ENCODE measurements at places on chromosomes 5 and 9.
A peak's percentile ranks its signal among the peaks of the same experiment; 100 is the strongest.

DNA sequence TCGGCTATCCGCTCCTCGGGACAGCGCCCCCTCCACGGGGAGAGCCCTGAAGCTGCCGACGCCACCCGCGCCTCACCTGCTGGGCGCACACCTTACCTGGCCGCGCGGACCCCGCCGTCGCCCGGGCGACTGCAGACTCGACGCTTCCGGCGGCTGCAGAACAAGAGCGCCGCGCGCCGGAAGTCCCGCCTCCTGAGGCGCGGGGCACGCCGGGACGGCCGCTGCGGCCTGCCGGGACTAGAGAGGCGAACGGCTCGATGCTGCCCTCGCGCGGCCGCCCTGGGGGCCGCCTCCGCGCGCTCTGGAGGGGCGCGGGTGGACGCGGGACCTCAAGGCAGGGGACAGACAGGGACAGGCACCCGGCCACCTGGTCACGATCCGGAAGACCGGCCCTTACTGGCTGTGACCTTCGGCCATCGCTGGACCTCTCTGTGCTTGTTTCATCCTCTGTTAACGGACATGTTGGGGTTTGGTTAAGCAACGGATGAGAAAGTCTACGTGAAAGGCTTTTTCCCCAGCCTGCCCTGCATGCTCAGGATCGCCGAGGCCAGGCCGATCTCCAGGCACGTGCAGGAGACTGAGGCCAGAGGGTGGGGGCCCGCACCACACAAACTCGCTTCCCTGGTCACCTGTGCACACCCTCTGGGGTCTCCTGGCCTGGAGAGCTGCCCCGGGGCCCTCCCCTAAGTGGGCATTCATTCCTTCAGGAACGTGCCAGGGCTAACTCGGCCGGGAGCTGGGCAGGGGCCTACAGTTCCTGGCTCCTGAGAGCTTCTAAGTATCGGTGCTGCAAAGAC lies at the start of gene SNAPC4:
TSS of gene SNAPC4 (minus strand) at position 133 of the 797 bp plus-strand sequence. CDS start 1,742 bp downstream, outside the sequence.
- DNase-seq = peak; percentile 82

DNA sequence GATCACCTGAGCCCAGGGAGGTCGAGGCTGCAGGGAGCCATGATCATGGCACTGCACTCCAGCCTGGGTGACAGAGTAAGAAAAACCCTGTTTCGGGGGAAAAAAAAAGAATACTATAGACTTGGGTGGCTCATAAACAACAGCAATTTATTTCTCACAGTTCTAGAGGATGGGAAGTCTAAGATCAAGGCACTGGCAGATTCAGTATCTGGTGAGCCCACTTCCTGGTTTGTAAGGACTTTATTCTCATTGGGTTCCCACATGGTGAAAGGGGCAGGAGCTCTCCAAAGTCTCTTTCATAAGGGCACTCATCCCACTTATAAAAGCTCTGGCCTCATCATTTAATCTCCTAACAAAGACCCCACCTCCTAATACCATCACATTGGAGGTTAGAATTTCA lies 8.7 kb downstream of the HINT1 start:
- no peak for DNase-seq

DNA sequence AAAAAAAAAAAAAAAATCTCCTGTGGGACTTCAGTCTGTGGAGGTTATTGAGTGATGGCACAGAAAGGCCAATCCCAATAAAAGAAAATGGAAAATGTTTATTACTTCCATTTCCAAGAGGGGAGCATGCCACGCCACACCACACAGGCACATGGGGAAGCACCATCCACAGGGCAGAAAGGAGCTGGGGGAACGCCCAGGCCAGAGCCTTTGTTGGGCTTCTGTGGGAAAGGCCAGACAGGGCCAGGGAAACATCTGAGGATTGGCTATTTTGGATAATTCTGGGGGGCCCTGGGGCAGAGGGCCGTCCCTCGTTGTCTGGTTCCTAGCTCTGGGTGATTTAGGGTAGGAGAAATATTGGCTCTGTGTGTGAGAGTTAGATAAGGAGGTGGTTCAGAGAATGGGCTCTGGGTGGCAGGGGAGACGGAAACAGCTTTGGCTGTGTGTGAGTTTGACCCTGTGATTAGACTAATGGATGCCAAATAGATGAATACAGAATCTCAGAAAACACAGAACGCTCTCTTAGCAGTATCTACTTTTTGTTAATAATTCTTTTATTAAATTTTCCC lies 49.0 kb upstream of the ABL1 start:
- no peak for DNase-seq

DNA sequence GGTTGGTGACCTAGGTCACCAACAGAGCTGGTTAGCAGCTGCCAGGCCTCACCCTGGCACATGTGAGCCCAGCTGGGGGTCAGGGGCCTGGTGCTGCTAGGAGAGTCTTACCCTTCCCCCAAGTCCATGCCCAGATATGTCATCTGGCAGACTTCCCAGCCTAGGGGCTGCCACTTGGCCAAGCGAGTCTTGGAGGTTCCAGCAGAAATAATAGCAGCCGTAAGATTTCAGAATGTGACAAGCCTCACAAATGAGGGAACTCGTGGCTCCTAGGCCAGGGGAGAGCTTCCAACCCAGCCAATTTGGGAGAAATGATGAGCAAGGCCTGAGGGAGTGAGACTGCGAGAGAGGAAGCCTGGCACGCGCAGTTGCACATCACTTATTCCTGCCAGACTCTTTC lies 11.1 kb downstream of the URM1 start:
- DNase-seq = no peak

DNA sequence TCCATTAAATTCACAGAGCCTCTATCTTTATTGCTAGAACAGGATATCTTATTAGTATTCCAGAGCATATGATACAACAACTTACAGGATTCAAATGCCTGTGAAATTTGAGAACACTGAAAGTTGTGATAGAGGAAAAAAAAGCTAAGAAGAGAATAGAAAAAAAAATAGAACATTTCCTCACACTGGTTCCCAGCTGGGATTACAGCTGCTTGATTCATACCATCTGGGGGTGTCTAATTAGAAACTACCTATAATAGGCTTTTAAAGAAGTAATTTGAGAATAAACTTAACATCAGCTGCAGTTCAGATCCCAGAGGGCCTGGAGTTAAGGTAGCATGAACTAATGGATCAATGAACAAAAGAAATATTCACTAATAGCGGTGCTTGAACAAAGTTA lies 922.0 kb downstream of the CDH12 start:
- DNase-seq = no peak

- no peak for DNase-seq
Measured at GRCh38 chr5:415928-416635, 26.9 kb upstream of the EXOC3 start.

DNA sequence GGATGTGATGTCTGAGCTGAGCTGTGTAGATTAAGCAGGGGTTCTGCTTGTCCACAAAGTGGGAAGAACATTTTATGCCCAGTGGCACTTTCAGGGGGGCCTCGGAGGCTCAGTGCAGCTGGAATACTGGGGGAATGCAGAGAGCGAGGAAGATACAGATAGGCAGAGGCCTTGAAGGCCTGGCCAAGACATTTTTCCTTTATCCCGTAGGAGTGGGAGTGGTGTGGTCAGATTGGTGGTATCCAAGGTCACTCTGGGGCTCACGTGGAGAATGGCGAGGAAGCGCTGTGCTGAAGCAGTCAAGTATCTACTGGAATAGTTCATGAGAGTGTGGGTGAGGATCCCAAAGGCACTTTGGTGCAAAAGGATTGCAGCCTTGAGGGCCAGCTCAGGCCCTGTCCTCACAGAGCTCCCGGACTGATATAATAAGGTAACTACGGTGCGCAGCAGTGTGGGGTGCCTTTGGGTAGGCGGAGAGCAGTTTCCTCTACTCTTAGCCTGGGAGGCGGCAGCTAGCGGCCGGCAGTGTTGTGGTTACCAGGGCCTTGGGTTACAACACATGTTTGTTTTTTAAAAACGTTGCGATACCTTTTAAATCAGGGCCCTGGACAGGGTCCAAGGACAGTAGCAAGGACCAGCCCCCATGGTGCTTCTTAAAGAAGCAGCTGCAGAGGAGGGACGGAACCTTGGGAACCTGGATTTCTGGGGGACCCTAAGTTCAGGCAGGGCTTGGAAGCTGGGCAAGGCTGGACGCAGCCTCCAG lies 10.8 kb upstream of the CCDC69 start:
- DNase-seq = peak; percentile 11

GRCh38 chr5:100794844-100795243 lies 108.2 kb downstream of the ST8SIA4 start:
- DNase-seq = no peak

- DNase-seq = peak; percentile 25
Measured at GRCh38 chr5:55226934-55227663, at the start of gene MCIDAS. TSS of gene MCIDAS (minus strand) at chr5:55227315. CDS start at chr5:55227138, 177 bp downstream.

DNA sequence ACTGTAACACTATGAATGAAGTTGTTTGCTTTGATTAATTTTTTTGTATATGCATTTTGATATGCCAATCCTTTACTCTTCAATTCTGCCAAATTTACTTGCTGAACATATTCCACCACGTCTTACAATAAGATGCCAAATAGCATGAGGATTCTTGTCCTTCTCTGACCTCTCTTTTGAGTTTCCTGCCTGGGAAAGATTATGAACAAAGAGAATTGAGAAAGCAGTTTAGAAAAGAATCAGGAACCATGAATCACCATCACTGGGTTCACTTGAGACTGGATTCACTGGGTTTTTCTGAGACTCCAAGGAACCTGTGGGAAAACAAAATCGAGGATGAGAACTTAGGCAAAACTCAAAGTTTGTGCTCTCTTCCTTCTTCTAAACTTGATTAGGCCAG lies 256.5 kb downstream of the CETN3 start:
- DNase-seq = no peak

DNA sequence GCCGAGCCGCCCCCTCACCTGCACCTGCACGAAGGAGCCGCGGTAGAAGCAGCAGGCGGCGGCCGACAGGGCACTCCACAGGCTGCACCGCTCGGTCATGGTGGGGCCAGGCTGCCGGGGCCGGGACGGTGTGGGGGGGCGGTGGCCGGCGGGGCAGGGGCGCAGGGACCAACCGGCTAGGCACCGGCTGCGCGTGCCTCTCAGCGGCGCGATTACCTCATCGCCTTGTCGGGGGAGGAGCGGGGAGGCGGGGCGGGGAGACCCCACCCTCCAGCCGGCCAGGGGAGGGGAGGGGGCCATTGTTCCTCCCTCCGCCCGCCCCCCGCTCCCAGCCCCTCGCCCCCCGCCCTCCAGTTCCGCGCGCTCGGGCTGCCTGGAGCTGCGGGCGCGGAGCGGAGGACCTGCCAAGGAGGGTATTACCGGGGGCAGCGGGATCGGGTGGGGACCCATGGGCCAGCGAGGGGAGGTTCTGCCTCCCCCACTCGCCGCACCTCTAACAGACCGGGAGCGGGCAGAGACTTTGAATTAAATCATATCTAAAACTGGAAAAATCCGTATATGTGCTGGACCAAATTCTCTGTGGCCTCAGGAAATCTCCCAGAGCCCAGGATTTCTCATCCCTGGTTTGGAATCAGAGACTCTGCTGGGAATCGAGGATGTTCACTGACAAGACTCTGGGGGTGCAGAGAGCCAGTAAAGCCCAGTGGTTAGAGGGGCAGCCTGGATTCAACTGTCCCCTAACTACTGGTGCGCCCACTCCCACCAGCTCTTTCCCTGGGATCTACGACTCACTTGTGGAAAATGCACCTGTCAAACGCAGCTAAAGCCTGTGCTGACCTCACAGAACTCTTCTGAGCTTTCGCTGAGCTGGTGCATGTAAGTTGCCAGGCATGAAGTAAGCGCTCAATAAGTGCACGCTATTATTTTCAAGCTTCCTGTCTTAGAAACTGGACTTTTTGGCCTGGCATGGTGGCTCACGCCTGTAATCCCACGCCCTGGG lies 20.3 kb upstream of the TOR2A start:
- no peak for DNase-seq

GRCh38 chr9:98808875-98809274 lies 1.4 kb downstream of the GALNT12 start:
- no peak for DNase-seq

GRCh38 chr5:33229216-33229615 lies 211.5 kb upstream of the TARS1 start:
- no peak for DNase-seq

DNA sequence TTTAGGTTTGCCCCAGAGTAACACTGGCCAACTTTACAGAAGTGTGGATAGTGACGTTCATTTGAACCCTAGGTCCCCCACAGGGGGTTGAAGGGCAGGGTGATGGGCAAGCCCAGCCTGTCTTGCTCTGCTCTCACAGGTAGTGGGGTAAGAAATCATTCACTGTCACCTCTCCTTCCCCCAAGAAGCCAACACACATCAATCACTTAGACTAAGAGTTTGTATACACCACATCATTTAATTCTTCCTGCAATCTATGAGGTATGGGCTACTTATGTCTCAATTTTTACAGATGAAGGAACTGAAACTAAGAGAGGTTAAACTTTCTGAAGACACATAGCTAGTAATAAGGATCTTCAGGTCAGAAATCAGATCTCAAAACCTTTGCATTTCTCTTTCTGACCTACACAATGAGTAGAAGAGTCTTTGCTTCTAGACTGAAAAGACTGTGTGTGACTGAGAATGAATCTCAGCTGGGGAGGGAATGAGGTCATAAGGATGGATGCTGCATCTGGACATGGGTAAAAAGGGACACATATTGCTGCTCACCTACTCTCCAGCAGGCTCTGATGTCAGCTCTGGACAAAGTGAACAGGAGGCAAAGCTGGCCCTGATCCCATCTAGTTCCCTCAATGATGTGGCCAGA lies 81.0 kb upstream of the EQTN start:
- DNase-seq = no peak

- DNase-seq = peak; percentile 98
Measured at GRCh38 chr5:149397530-149397929, 18.4 kb upstream of the IL17B start.

- peak; percentile 73 for DNase-seq
Measured at GRCh38 chr5:155943516-155944407, 383.2 kb upstream of the SGCD start.

- peak; percentile 52 for DNase-seq
Measured at GRCh38 chr5:163888366-163888765, 382.9 kb downstream of the MAT2B start.

- no peak for DNase-seq
Measured at GRCh38 chr9:116451500-116452115, 235.5 kb upstream of the TRIM32 start.

- DNase-seq = peak; percentile 53
Measured at GRCh38 chr5:168047043-168047668, 244.3 kb upstream of the WWC1 start.

GRCh38 chr9:120702075-120702474 lies 12.2 kb downstream of the MEGF9 start:
- no peak for DNase-seq

- DNase-seq = no peak
Measured at GRCh38 chr9:79657891-79658290, 86.1 kb downstream of the TLE4 start.

- DNase-seq = peak; percentile 14
Measured at GRCh38 chr5:93510626-93511380, 70.2 kb downstream of the NR2F1-AS1 start.

GRCh38 chr5:169895926-169896325 lies 84.4 kb downstream of the INSYN2B start:
- DNase-seq = peak; percentile 49

GRCh38 chr5:131787736-131788135 lies 9.1 kb downstream of the FNIP1 start:
- DNase-seq = no peak

Data from fibroblast of skin of right quadriceps (primary cell).